RCC 7860 (cell line): ENCODE measurements at places on chromosomes 12 and 14.
A peak's percentile ranks its signal among the peaks of the same experiment; 100 is the strongest.

GRCh38 chr14:61524211-61524806, 171.0 kb upstream of the HIF1A start:
- DNase-seq, result peak; percentile 93

DNA sequence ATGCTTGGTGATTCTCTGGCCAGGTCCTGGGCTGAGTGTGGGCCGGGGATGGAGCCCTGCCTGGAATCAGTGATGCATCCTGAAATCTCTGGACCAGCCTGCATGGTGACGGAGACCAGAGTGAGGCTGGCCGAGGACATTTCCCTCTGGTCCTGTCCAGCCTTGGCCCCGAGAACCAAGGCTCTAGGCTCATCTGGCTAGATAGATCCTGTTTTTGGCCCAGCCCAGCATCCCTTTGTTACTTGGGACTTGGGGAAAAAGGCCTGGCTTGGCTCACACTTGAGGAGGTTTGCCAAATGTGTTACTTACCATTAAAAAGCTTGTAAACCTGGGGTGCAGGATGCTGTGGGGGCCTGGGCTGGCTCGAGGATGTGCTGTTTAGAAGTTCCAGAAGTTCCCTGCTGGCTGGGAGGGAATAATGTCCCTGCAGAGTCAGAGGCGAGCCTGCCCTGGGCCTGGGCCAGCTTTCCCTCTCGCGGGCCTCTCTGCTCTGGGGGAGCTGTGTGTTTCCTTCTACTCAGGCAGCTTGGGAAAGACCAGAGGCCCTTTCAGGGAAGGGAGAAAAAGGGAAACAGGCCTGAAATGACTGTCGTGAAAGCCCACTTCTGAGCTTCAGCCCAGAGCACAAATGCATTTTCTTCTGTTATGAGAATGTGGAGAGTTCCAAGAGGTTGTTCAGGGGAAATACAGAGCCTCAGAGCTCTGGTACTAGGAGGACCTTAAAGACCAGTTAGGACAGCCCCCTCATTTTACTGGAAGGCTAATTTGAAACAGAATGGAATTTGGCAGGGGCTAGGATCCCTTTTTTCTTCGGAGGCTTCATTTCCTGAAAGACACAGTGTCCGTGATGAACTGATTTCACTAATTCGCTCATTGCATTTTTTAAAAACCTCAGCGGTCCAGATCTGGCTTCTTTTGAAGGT, 47.2 kb upstream of the CTDSP2 start:
- DNase-seq, result no peak

DNA sequence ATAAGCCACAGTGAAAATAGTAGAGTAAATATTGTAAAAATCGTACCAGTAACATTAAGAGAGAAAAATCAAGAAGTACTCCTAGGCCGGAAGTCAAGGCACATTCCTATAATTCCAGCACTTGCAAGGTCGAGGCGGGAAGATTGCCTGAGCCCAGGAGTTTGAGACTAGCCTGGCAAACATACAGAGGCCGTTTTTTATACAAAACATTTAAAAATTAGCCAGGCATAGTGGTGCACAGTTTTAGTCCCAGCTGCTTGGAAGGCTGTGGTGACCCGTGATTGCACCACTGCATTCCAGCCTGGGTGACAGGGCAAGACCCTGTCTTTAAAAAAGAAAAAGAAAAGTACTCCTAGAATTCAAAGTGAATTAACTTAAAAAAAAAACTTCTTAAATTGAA, 341.8 kb downstream of the C12orf50 start:
- peak; percentile 82 for DNase-seq

DNA sequence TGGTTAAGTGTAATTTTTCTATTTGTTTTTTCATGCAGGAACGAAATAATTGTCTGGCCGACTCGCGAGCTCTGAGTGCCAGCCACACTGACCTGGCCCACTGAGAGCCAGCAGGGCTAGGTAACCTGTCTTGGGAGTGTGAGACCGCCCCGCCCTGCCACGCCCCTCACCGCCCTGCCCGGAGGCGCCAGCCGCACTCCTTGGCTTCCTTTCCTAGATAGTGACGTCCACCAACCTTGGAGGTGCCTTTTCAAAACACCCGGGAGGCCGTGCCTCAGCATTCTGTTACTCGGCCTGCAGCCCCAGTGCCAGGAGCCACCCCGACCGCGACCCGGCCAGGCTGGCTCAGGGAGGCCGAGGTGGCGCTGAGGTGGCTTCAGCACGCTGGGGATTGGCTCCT, 21.7 kb downstream of the XRCC3 start:
- no peak for DNase-seq

DNA sequence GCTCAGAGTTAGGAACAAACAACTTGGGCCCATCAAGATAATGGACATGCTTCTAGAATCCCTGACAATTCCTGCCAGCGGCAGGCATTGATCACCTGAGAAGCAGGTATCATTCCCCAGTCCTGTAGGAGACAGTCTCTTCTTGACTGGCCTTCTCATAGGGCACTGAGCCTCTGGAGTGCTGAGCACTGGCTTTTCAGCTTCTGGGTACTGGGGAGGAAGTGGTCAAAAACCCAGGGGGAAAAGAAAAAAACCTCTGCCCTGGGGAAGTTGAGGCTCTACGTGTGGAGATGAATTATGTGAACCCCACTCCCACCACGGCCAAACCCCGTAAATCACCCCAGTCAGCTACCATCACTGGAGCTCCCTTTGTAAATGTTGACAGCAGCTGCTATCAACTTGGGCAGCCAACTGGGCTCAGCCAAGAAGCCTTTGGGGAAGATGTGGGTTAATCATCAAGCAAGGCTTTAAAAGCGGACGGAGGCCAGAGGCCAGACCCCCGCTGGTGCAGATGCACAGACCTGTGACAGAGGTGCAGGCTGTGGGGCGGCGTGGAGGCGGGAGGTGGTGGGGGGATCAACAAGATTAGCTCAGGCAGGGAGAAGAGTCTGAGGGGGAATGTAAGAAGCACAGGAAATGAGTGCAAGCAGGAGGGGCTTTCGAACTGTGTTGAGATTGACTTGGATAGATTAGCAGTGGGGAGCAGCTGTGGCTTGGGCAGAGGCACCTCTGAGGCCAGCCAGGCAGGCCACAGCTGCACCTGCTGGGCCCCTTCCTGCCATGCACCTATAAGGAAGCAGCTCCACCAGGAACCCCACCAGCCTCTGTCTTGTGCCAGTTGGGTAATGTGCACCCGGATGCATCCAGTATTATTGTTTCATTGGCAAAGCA, 105.4 kb upstream of the HIF1A start:
- no peak for DNase-seq

- DNase-seq, result no peak
Observed at GRCh38 chr12:46516933-46517578, 144.5 kb upstream of the SLC38A2 start.

DNA sequence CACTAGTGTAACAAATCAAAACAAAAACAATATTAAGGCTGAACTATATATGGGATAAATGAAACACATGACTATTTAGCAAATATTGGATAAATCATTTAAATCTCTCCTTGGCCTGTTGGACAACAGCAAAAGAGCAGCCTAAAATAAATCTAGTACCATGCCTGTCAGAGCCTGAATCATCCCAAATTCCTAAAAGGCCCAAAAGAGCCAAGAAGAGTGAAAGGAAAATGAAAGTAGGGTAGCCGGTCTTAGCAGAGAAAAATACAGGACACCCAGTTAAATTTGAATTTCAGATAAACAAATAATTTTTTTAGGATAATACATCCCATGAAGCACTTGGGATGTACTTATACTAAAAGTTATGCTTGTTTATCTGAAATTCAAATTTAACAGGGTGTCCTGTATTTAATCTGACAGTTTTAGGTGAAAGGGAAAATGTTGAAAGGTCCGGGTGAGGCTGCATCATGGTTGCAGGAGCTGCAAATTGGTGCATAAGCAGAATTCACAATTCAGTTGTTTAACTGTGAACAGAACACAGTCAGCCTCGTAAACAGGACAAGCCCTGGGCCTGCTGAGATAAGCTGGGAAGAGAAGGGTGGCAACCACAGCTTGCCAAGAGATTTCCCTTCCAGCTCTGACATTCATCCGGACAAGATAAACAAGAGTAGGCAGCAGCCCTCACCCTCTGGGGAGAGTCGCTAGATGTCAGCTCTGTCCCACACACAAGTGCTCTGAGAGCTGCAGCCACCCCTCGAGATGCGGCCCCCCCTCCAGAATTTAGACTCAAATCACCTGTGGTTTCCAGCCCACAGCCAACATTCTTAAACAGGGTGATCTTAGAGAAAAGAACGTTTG, 30.3 kb downstream of the DMAC2L start:
- peak; percentile 48 for DNase-seq
